ENCODE measurements at places on chromosomes 7 and 10. TPM values are rescaled to one million over a fixed set of nuclear protein-coding genes. Genes with fewer than 3 reads are reported as not detected.

Gene TMEM196
- total RNA-seq = not detected

DNA sequence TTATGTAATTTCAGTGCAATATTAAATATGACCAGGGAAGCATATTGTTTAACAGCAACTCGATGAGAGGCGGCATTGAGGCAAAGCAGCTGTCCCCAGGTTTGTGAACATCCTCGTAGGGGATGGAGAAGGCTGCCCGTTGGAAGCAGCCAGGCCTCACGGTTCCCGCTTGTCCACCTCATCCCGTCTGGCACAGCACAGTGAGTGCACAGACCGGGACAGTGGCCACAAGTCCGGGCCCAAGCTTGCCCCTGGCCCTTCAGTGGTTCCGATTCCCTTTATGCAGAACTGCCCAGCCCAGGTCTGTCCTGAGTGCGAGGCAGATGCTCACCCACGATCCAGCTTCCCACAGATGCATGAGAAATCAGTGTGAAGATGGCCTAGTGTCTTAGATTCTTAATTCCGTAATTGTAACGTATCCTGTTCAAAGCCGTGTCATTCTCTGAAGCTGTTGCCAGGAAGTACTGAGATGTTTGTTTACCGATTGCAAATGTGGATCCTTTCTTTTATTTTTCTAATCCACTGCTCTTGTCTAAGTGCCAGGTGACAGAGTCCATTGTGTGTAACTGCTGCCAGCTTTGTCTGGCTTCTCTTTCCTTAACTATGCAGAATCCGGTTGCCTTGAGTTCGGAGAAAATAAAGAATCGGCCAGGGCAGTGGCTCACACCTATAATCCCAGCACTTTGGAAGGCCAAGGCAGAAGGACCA lies 35.5 kb downstream of the PFKP start:
- H3K4me1 ChIP-seq = peaks cover 11% of the 10 kb centered on the region
- H3K36me3 ChIP-seq = peaks cover 91% of the 10 kb centered on the region
- no peaks in the 10 kb centered on the region for H3K27me3 ChIP-seq
- no peak overlapping the region for H3K4me3 ChIP-seq
- ATAC-seq = no peak

Gene CTNNA3
- total RNA-seq = 5.7 TPM

GRCh38 chr7:107934991-107935770 lies 44.2 kb downstream of the DLD start:
- no peak overlapping the region for H3K27ac ChIP-seq
- no peaks in the 10 kb centered on the region for H3K27me3 ChIP-seq
- ATAC-seq = no peak
- H3K4me3 ChIP-seq = no peak overlapping the region
- H3K36me3 ChIP-seq = peaks cover 25% of the 10 kb centered on the region

Measured in activated T-helper 17 cell treated with anti-CD3 and anti-CD28 coated beads, Interleukin-2, amount 50 U/mL, for 72 hours (primary cell).